ENCODE measurements at places on chromosomes 2 and 18.

DNA sequence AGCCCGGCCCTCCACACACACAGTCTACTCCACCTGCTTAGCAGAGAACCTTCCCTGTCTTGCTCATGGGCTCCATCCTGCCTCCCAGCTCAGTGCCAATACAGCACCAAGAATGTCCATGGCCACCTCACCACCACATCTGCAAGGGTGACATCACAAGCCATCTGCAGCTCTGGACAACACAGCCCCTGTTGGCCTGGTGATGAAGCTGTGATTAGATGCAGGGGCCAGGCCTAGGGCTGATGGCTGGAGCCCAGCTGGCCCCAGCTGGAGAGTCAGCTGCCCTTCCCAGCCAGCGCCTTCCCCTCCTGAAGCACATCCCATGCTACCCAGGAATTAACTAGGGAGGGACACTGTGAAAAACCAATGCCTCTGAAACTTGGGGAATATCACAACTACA, 91.1 kb downstream of the TTC32 start:
- no peak for DNase-seq

DNA sequence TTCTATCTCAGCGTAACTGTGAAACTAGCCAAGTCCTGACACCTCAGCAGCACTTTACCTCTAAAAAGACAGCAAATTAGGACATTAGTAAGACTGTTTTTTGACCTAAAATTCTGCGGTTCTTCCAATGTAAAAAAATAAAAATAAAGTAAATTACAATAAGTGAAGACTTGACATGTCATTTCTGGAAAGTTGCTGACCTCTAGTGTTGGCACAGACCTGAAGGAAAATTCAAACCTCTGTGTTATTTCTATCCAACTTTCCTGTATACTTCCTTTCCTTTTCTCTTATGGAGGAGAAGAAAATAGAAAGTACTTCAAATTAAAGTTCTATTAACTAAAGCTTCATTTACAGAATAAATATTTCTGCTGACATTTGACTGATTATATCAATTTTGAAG, 110.6 kb downstream of the TMEM182 start:
- no peak for DNase-seq

DNA sequence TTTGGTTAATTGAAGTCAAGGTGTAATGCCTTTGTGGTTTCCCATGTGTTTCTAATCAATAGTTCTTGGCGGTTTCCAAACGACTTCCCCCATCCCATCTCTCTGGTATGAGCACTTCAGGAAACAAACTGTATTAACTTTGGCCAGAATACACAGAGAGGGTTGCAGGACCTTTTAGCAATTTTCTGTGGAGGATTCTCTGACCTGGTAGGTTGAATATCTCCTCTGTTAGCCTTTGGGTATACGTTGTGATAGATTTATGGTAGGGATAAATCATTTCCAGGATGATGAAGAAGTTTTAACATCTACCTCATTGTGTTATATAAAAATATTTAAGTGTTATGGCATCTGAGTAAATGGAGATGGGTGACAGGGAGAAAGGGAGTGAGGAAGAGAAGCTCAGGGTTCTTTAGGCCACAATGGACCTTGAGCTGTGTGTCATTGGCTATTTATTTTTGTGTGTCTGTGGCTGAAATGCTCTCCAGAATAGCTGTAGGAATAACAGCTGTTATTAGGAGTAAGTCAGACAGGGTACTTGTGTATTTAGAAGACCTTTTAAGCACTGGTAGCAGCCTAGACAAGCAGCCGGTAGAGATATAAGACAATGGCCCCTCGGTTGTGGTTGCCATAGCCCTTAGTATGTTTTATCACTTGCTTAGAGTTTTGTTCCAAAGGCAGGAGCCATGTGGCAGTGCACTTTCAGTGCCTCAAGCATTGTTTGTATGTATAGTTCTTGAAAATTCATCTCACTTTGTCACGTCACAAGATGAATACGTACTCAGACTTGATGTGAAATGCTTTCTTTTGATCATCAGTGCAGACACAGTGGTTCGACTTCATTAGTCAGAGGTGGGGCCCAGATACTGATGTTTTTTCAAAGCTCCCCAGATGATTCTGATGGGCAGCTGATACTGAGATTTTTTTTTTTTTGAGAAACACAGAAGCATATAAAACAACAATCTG, 91.1 kb downstream of the FMNL2 start:
- DNase-seq = no peak

DNA sequence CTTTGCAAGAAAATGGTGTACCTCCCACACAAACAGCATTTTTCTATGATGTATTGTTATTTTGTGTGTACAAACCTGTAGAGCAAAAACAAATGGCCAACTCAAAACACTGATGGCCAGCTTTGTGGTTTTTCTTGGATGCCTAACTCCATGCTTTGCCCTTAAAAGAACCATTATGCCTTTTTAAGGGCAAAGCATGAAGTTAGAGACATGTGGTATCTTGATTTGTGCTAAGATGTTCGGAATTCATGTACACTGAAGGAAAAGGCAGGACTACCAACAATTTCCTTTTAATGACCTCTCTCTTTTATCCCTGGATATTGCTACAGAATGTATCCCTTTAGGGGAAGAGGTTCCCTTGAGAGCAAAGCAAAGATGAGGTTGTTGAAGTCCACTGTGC, 273.6 kb downstream of the SCG2 start:
- no peak for DNase-seq

DNA sequence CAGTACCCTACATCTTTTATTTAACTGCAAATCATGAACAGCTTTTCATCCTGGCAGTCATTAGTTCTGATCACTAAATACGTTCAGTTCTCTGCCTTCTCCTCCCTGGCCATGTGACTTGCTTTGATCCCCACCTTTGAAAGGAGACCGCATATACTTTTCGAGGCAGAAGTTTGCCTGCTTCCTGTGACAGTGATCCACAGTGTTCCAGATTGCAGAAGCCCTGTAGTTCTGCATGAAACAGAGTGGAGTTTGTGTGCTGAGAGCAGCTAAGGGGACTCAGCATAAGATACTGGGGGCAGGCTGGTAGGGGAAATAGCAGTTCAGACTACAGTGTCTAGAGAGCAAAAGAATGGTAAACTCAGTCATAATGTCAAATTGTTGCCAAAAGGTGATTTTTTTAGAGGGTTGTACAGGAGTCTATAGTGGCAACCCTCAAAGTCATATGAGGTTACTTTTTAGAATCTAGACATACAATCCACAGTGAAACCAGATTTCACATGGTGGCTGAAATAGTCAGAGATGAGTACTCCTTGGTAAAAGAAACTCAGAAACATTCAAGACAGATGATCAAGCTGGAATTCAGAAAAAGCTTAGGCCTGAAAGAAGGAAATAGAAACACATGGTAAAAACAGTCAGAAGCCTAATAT, 1800.4 kb upstream of the CELF4 start:
- DNase-seq = no peak

DNA sequence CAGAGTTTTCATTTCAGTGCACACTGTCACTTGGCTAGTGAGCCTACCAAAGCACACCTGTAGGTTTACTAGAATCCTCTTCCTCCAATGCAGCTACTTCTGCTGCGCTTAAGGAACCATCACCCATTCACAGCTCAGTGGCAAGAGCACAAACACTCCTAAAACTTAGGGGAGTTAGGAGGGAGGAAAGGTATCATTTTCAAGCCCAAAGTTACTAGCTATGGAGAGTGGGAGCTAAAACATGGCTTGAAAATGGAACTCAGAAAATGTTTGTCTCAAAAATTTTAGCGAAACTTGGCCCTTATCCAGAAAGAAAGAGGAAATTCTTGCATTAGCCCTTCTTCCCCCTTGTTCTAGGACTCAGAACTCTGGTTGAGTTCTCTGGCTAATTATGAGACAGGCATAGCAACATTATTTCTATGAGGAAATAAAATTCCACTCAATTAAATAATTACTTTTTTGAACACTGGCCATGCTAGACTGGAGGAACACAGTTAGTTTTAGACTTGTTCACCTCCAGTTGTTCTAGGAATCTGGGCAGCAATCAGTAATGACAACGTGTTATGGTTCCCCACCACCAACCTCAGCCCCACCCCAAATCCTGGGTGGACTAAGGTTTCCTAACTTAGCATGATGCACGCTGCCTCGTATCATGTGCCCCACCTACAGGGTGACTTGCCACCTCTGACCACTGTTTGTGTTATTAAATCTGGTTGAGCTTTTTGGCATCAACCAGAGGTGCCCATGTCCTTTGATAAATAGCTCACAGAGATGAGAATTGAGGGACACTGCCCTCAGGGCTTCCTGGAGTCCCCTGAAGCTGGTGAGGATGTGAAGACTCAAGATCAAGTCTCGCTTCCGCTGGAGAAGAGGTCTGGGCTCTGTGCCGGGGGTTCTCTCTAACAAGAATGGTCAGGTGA, 32.8 kb downstream of the LPIN2 start:
- no peak for DNase-seq

GRCh38 chr2:219522111-219523030, 8.1 kb downstream of the ASIC4 start:
- peak; percentile 74 for DNase-seq

DNA sequence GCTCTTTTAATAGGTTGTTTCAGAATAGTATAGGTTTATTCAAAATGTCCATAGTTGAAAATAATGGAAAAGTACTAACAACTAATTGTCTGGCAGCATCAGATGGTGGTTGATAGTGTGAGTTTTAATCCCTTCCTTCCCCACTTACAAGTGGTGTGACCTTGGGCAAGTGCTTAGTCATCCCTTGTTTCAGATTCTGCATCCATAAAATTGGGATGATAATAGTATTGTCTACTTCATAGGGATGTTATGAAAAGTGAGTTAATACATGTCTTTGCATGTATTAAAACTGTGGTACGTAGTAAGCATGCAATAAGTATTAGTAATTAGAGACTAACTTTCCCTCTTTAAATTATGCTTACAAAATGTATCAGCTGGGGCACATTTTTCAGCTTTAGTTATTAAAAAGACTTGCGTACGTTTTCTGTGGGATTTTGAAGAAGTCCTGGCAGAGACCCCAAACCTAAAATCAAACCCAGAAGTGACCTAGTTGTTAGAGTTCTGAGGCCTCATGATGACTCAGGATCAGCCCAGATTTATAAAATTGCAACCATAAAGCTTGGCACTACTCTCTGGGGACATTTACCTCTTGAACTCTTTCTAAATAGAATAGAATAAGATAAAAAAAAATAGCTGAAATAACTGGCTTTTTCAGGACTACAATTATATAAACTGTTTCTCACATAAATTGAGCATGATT, 8.6 kb downstream of the ITGA4 start:
- no peak for DNase-seq

DNA sequence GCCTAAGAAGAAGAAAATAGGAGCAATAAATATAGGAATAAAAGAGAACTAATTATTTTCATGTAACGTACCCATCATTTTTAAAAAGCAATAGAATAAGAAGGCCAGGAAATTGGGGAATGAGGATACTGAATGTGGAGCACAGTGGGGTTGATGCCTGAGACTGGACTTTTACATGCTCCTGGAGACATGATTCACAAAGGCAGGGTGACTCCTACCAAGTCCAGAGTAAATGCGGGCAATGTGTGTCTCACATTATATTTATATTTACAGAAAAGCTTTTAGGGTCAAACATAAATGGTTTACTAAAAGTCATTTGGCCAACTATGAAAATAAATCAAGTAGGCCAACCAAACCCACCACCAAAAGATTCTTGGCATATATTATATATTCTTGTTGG, 87.9 kb upstream of the COL5A2 start:
- no peak for DNase-seq

GRCh38 chr18:46297124-46297523, 192.9 kb downstream of the HAUS1 start:
- DNase-seq = no peak

DNA sequence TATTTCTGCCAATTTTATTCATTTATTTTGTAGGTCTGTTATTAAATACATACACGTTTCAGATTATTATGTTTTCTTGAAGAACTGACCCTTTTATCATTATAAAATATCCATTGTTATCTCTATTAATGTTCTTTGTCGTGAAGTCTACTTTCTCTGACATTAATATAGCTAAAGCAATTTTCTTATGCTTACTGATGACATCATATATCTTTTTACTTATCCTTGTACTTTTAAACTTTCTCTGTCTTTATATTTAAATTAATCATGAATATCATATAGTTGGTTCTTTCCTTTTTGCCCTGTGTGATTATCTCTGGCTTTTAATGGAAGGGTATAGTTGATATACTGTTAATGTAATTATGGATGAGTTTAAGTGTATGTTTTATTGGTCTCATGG, 36.5 kb upstream of the SLC9A2 start:
- DNase-seq = no peak

DNA sequence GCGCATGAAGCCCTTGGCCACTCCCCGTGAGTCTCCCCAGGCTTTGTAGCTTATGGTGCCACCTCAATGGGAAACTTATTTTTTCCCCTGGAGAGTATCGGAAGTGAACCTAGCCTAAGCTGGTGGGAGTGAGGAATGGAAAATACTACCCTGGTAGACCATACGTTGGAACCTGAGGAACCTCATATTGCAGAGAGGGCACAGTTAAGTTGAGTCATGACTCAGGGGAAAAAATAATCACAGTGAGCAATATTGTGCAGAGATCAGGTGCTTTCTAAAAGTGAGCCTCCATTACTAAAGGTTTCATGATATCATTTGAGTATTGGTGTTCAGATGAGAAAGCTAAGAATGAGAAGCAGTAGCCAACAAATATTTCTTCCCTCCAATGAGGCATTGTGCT, 360.5 kb upstream of the NT5C1B start:
- DNase-seq = no peak

GRCh38 chr2:83069724-83070123, 1389.4 kb downstream of the SUCLG1 start:
- DNase-seq = no peak

DNA sequence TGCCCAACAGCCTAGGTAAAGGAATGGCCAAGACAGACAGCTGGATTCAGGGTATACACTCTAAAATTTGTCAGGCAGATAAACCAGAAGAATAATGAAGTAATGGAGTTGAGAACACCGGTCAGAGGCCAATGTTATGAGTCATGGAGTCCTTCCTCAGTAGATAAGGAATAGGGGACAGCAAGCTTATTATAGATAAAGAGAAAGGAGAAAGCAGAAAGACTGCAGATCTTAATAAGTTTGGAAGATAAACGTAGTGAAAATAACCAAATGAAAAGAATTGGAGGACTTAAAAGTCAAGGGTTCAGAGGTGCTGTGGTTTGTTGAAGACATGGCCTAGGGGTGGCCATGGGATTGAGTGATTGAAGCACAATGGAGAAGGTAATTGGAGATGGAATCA, 63.5 kb upstream of the NFE2L2 start:
- no peak for DNase-seq

DNA sequence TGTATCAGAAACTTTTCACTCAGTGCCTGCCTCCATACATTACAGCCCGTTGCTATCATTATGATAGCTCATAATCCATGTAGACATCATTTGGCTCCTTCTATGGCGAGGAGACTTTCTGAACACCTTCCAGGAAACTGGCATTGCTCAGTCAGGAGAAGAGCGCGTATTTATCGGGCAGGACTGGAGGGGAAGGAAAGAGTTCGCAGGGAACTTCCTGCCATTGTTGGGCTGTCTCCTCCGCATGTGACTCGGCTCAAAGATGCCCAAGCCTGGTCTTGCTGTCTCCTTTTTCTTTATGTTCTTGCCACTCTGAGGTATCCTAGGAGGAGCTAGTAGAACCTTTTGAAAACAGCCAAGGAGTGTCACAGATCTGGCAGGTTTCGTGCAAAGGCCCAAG, 156.8 kb downstream of the CTIF start:
- no peak for DNase-seq

- DNase-seq = no peak
These were observed 270.4 kb upstream of the CCDC68 start for GRCh38 chr18:55229682-55230081.
